ENCODE measurements at places on chromosomes 5 and 9.

GRCh38 chr5:137365126-137365865 is 133.8 kb downstream of the SPOCK1 start:
- DNase-seq = no peak

DNA sequence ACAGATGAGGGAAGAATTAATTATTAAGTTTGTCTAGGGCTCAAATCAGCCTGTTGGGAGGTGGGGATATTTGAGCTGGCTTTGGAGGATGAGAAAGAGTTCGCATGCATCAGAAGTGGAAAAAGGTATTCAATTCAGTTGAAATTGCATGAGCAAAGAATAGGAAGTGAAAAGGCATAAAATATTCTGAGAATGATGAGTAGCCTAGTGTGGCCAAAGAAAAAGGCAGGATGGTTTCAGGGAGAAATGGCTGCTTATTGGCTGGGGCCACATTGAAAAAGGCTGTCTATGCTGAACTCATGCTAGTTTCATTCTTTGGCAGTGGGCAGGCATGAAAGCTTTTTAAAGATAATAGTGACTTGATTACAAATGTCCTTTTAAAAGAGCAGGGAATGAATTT is 235.4 kb upstream of the RIOK2 start:
- no peak for DNase-seq

DNA sequence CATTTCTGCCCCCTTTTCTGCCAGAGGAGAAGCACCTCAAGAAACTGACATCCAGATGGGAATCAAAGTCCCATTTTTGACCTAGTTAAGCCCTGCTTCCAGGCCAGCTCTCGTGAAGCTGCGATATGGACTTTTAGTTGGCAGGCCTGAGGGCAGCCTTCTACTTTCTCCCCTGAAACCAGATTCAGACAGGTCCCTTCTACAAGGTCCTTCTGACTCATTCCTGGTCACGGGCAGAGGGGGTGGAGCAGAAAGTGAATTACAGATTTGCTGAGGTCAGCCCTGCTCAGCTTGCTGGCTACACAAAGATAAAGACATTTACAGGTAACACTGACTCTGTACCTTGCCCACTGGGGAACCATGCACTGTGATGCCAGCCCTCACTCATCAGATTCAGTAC is 52.8 kb upstream of the TUT7 start:
- DNase-seq = no peak

- no peak for DNase-seq
Measured at GRCh38 chr9:102124465-102124864, 386.0 kb upstream of the GRIN3A start.

DNA sequence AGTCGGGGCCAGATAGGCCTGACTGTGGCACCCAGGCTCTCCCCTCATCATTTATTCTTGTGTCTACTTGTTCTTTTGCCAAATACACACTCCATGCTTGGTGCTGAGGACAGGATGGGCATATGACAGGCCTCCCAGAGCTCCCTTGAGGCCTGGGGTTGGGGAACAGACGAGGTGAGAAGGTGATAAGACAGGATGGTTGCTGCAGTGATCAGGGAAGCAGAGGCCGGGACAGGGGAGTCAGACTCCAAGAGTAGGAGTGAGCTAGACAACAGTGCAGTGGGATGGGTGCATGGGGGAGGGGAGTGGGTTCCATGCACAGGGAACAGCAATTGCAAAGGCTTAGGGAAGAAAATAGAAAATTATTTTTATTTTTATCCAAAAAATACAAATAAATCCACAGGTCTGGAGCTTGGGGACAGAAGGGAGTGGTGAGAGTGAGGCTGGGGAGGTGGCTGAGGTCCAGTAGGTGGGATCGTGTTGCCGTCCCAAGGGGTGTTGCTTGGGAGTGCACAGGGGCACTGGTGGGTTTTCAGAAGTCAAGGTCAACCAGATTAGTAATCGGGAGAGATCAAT is 3.4 kb upstream of the AMBP start:
- no peak for DNase-seq

DNA sequence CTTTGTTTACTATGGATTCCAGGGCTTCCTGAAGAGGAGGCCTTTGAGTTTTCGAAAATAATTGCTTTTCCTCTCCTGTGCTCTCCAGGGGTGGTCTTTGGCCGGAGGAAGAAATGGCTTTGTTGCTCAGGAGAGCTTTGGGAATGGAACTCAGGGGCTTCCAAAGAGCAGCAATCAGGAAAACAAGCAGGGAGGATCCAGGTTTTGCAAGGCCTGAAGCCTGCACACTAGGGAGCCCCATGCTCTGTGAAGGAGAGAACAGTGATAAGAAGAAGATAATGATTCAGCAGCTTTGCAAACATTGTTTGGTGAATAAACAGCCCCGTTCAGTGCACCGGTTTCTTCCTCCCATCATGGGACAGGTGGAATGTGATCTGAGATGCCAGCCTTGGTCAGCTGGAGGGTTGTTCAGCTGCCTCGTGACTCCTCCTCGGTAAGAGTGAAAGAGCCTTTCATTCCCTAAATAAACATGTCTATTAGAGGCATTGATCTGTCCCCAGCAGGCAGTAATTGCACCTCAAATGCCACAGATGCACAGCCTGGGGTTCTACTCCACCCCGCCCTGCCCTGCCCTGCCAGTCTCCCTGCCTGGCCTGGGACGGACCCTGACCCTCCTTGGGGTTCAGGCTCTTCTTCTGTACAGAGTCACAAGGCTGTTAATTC is 11.5 kb upstream of the ALDH1B1 start:
- peak; percentile 60 for DNase-seq

GRCh38 chr9:37801287-37801850 is 772 bp downstream of the DCAF10 start:
- DNase-seq = no peak

DNA sequence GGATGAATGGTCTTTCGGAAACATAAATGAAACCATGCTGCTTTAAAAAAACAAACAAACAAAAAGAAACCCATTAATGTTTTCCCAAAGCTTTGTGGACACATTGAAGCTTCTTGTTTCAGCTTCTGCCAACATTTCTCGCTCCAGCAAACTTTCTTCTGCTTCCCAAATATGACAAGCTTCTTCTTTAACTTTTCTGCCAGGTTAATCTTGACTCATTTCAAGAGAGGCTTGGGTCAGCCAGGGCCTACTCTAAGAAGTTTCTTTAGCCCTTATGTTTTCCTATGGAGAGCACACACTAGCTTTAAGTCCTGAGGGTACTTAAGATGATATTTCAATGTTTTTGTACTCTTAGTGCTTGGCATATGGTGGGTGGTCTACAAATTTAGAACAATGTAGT is 6.1 kb downstream of the ANXA1 start:
- no peak for DNase-seq

- DNase-seq = no peak
Measured at GRCh38 chr5:144267961-144268513, 97.4 kb downstream of the KCTD16 start.

DNA sequence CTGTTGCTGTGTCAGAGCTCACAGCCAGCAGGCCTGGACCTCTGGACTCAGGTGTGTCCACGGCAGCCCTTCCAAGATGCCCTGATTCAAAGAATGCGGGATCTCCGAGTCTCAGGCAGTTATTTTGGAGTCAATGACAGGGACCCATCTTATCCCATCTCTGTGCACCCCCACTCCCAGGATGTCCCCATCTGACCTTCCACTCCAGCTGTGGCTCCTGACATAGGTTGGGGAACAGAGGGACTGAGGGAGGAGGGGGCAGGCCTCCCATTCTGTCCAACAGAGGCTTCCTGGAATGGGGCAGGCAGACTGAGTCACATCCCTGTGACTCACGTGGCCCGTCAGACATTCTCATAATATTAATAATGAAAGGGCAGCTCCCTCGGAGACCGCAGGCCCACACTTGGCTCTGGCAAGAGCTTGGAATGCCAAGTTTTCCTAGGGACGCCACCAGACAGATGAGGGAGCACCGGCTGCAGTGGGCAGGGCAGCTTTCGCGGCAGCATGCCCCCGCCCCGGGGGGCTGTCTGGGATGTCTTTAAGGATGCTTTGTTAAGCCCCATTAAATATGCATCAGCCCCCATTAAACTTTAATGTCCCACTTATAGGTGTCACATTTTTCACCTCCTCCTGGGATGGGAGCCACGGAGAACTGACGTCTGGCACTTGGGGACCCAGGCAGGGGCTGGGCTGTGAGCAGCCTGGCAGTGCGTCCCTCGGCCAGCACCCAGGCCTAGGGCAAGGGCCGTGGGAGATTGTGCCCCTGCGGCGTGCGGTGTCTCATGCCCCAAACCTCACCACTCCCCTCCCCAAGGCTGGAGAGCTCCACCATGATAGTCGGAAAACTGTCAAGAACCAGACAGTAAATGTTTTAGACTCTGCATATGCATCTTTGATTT is 23.6 kb upstream of the FIBCD1 start:
- no peak for DNase-seq

DNA sequence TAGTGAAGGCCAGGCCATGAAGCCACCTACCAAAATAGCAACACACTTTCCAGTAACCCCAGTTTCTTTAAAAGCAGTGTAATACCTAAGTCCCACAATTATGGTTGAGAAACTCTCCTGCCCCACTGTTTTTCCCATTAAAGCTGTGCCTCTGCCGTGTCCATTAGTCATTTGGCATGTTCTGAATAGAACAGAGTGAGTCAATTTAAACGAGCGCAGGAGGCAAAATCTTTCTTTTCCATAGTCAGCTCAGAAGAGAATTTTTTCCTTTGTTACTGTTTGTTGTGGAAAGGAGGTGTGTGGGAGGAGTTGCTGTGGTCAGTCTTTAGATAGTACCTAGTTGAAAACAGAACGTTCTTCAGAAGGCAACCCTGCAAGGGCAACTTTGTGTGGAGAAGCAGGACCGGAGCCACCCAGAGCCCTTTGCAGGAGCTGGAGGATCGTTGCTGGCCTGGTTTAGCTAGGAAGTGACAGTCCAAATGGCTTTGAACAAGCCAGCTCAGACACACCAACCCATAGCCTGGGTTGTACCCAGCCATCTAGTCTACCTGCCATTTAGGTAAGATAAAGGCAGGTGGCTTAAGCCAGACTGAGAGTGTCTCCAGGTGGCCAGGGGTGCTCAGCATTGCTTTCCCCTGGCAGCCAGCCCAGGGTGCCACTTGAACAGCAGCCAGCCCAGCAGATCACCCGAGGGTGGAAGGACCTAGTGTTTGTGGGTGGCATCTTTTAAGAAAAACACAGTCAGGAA is 30.4 kb downstream of the GADD45G start:
- peak; percentile 79 for DNase-seq

DNA sequence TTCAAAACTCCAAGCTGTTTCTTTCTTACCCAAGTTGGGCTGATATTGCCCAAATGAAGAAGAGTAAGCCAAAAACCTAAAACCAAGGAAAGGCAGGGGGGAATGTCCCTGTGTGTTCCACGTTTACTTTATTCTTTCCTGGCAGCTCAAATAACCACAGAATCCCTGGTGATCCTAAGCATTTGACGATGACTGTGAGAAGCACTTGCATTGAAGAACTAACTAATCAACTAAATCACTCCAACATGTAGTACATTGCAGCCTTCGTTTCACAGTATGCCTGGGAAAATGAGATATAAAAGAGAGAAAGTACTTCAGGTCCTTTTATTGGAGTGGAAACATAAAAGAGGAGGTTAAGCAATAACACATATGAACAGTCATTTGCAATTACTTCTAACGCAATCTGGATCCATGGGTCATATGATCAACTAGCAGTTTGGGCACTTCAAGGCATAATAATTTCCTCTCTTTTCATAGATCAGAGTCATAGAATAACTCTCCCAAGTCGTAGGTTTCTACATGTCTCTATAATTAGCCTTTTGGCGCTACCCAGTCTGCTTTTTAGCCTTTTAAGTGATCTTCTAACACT is 338.4 kb downstream of the TMEM167A start:
- no peak for DNase-seq

- DNase-seq = no peak
Measured at GRCh38 chr9:37390759-37391158, 31.7 kb upstream of the GRHPR start.

DNA sequence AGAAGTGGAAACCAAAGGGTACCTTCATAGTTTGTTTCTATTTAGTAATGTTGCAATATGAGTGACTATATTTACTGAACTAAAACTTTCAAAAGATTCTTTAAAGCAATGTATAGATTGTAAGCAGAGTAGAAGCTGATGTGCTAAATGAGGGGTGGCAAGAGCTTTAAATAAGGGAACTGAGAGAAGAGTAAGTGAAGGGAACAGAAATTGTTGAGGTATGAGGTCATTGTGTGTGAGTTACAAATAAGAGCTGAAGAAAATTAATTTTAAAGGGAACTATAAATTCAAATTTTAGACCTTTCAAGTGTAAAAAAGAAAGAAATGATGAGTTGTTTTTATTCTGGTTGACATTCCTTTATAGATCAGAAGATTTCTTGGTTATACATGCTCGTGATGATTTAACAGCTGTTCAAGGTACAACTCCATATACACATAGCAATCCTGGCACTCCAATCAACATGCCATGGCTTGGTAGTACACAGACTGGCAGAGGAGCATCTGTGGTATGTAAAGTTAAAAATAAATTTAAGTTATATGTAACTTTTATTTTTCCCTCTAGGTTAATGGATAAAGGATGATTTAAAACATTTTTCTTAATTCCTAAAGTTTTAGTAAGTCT is 135.1 kb upstream of the TNFAIP8 start:
- DNase-seq = no peak

DNA sequence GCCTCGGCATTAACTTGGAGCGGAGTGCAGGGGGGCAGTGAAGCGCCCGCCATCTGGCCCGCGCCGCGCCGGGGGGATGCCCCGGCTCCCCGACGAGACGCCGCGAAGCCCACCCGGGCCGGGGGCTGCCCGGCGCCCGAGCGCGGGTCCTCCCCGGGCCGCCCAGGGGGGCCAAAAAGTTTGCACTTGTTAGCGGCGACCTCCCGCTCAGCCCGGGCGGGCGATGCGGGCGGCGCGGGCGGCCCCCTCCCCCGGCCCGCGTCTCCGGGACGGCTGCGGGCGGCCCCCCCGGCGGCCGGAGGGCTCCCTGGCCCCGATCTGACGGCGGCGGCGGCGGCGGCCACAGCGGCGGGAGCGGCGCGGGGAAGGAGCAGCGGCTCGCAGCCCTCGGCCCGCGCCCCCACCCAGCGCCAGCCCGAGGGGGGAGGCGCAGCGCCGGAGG is at the start of gene NTNG2:
Gene NTNG2, plus strand, starts transcription at position 316 of the 442 bp plus-strand sequence. CDS start 4,774 bp downstream, outside the sequence.
- DNase-seq = no peak

DNA sequence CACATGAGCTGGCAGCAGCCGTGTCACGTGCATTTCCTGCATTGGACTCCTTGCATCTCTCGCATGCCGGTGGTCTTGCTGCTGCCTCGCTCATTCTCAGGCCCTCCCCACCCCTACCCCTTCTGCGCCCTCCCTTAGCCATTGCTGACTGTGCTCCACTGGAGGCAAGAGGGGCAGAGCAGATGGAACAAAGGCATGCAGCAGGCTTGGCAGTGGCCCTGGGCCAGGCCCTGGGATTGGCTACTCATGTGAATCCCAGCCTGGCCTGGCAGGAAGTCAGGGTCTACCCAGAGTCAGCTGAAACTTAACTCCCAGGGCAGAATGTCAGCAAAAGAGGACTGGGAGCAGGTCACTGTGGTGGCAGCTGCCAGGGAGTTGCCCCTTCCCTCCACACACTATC is 62.3 kb downstream of the TSTD2 start:
- no peak for DNase-seq
